ENCODE measurements at places on chromosomes 5 and 9. TPM values are rescaled to one million over a fixed set of nuclear protein-coding genes. Genes with fewer than 3 reads are reported as not detected.

ATOSB gene
- total RNA-seq = 6.3 TPM

ABCA1 gene
- 48.3 TPM for total RNA-seq

SLC1A1 gene
- total RNA-seq = 23.1 TPM

CARTPT gene
- not detected for total RNA-seq

KIAA0825 gene
- total RNA-seq = 3.1 TPM

FAM153A gene
- 0.73 TPM for total RNA-seq

ZBTB34 gene
- total RNA-seq = 2.7 TPM

MARCOL gene
- not detected for total RNA-seq

PTGS1 gene
- 2.0 TPM for total RNA-seq

LECT2 gene
- 6.5 TPM for total RNA-seq

CPLANE1 gene
- total RNA-seq = 3.7 TPM

PURA gene
- 12.7 TPM for total RNA-seq

- DNase-seq = no peak
These were observed 1012.8 kb upstream of the EDIL3 start for GRCh38 chr5:85397451-85397850.

- DNase-seq = peak; percentile 27
These were observed 156.8 kb downstream of the MACROH2A1 start for GRCh38 chr5:135242021-135242865.

DNA sequence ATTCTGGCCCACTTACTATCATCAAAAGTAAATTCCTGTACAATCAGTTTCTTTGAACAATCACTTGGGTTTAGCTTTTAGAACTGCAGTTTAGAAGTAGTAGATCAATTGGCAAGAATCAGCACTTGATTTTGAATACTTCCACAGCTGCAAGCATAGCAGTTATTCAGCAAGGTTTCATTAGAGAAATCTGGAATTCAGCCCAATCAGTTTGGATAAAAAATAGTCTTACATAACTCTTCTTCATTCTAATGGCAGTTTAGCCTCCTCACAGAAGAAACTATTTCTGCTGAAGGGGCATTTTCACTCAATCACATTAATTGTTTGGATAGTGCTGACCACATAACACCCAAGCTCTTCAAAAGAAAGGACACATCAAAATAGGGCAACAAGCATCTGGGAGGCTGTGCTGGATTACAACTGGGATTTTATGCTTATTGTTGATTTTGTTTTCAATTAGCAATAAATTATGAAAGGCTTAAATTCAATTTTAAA, 336.2 kb upstream of the PDE4D start:
- no peak for DNase-seq

GRCh38 chr5:31173614-31174013, 19.9 kb upstream of the CDH6 start:
- DNase-seq = no peak

GRCh38 chr9:123090956-123091355, 57.5 kb downstream of the GPR21 start:
- no peak for DNase-seq

DNA sequence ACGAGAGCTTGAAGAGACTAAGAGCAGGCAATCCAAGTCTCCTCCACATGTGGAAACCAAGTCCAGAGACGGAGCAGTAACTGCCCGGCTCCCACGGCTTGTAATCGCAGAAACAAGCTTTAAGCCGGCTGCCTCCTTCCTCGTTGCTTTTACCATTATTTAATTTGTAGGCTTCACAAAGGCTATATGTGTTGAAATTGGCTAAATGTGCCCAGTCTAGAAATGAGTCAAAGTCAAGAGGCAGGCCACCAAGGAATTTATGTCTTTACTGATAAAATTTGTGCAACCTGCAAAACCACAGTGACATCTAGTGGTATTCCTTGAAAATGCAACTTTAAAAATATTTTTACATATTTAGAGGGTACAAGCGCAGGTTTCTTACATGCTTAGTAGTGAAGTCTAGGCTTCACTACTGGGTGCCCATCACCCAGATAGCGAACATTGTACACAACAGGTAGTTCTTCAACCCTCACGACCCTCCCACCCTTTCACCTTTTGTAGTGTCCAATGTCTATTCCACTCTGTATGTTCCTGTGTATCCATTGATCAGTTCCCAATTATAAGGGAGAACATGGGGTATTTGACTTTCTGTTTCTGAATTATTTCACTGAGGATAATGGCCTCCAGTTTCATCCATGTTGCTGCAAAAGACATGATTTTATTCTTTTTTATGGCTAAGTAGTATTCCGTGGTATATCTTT, 33.5 kb upstream of the EBF1 start:
- DNase-seq = no peak

GRCh38 chr5:142881076-142881783, 111.1 kb downstream of the ARHGAP26 start:
- no peak for DNase-seq

- no peak for DNase-seq
These were observed 179.8 kb upstream of the EDIL3 start for GRCh38 chr5:84564321-84565075.

DNA sequence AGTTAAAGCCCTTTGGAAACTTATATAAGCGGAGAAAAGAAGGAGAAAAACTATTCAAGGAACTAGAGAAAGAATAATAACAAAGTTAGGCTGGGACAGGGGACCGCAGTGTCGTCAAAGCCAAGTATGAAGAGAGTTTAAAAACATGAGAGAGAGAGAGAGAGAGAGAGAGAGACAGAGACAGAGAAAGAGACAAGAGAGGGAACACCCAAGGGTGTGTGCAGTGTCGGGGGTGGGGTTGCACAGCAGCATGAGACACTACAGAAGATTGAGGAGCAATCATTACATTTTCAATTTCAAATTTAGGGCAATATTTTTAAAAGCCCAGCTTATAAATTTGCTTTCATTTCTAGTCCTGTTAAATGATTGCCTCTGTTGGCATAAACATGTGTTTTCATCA, 74.3 kb downstream of the NNT start:
- DNase-seq = no peak

DNA sequence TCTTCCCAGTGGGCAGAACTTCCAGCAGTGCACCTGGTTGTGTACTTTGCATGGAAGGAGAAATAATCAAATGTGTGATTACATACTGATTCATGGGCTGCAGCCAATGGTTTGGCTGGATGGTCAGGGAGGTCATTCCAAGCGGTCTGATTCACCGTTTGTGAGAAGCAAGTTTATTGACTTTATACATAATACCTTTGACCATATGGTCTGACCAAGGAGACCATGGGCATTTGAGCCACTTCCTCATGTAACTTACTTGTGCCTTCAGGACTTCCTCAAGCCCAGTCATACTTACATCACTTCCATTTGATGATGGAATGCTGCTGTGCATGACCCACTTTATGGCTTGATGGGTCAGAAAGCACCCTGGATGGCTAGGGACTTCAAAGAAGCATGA, 41.1 kb downstream of the DAP start:
- DNase-seq = no peak

- DNase-seq = no peak
These were observed 61.8 kb upstream of the PTPRD start for GRCh38 chr9:10674586-10674985.

DNA sequence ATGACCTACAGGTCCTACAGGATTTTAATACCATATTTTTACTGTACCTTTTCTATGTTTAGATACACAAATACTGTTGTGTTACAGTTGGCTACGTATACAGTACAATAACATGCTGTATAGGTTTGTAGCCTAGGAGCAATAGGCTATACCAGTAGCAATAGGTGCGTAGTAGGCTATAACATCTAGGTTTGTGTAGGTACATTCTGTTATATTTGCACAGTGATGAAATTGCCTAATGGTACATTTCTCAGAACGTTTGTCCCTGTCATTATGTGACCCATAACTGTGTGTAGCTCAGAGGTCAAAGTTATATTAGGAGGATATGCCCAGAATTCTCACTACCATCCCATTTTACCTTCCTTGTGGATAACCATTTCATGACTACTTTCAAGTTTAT, 59.7 kb downstream of the NIPBL start:
- DNase-seq = no peak

- DNase-seq = no peak
These were observed 19.9 kb downstream of the MTX3 start for GRCh38 chr5:79971156-79971555.

GRCh38 chr5:157978061-157978460, 119.1 kb upstream of the CLINT1 start:
- DNase-seq = no peak

DNA sequence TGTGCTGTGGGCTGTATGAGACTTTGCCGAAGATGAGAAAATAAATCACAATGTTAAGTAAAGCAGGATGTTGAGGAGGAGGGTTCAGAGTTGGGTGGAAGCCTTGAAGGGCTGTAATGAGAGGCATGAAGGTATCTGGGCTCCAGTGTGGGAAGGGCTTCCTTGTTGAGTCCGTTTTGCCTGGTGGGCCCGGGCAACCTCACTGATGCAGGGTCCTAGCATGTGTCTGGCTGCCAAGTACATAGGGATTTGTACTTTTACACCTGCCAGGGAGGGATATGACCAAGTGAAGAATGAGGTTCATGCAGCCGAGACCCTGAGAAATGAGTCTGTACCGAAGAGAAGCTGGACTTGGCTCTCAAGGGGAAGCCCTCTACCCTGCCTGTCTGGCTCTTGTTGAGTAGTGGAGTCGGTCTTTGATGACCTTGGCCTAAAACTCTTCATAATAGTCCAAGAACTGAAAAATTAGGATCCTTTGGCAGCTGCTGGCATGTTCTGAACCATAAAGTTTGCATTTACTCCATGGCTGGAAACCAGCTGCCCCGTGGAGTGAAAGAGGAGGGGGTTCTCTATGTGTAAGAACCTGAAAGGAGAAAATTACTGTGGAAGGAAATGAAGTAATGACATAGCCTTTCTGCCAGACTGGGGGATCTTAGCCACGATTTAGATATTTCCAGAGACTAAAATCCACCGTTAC, 59.0 kb upstream of the DPYSL3 start:
- DNase-seq = no peak

DNA sequence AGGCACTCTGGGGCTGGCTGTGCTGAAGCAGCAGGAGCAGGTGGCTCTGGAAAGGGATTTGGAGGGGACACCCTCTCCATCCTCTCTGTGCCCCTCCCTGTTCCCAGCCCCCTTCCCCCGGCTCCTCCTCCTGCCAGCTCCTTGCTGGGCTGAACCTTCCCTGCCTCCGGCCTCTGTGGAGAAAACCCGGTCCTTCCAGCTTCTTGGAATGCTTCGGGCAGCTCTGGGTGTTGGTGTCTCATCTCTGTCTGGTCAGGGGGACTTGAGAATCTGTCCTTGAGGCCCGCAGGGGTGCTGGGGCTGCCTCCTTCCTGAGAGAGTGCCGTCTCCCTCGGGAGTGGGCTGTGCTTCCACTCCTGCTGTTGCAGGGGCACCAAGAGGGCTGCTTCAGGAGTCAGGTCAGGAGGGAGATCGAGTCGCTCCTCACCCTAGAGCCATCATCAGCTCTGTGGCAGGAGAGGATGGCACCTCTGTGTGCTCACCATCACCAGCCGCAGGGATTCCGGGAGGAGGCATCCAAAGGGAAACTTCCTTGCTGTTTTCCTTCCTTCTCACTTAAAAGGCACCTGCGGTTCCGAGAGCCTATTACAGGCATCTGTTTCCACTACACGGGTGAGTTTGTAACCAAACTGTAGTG, 30.6 kb downstream of the NDUFS6 start:
- DNase-seq = no peak

GRCh38 chr5:60161340-60161934, 267.9 kb upstream of the PDE4D start:
- DNase-seq = no peak

DNA sequence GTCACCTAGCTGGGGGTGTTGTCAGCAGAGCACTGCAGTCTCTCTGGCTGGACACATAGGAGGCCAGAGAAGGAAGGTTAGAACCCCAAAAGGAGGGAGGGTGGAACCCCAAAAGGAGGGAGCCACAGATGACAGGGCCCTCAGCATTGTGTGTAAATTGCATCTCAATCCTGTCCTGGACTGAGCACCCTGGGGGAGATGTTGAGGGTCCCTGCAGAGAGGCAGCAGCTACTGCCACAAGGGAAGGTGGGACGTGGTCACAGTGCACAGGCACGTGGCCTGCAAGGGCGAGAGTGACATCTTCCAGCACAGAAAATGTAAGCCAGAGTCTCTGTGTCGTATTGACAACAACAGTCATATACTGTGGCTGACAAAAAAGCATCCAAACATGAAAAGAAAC, 36.5 kb upstream of the CEP72 start:
- peak; percentile 11 for DNase-seq

DNA sequence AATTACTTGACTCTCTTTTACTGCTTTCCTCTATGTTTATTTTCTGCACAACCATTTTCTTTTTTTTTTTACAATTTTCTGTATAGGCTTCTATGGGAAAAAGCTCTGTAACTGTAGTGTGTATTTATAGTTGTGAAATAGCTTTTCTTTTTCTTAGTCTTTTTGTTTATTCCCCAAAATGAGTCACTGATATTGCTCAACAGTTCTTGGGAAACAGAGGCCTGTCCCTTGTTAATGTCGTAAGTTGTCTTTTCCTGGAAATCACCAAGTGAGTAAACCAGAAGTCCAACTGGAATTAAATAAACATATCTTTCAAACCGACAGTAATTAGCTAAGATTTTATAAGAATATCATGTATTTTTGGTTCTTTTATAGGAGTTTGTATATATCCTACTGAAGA, 325.1 kb upstream of the PRR16 start:
- no peak for DNase-seq

DNA sequence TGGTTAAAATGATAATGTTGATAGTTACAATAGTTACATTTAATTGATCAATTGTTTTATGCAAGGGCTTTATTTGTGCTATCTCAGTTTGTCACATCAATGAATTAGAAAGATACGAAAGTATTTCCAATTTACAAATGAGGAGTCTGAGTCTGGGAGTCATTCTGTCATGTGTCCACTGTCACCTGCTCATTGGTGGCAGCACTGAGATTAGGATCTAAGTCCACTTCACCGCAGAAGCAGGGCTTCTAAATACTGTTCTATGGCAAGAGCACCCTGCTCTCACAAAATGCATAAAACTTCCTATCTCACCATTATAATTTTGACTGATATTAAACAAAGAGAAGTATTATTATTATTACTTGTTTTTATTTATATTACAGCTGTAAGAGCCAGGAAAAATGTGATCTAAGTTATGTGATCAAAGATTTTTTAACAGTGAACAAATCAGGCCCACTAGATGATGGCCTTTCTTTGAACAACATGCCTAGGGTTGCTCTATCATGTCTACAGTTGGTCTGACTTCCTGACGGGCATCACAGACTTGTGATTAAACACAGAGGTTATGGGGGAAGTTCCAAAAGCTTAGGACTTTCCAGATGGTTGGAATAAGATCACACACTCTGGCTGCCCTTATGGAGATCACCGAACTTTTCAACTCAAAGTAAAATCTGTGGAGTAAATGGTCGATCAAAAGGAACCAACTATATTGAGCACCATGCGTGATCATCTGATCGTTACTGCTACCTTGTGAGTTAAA, 15.1 kb downstream of the TLR4 start:
- DNase-seq = no peak

DNA sequence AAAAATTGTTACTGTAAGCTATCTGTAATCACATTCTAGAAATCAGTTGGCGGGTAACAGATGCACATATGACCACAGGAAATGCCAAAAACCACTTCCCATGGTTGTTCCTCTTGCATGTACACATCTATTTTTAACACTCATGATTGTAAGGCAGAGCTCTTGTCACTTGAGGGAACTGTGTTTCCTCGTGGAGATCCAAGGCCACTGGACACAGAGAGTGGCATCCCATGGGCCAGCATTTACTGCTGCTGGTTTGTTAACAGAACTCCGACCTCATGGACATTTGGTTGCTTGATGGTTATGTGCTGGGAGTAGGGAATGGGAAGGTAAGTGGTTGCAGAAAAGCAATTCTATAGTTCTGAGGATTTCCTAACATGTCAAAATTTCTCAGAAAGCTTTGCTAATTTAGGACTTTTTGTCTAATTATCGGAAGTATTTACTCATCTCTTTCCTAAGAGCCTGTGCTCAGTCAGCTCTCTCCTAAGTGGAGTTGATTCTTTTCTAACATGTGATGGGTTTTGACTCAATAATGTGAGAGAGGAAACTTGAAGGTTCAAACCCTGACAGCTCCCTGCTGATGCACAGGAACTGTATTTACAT, 202.0 kb upstream of the NR3C1 start:
- no peak for DNase-seq

Measured in left lobe of liver (tissue), 2 donors.